ENCODE measurements at places on chromosomes 12 and 14. TPM values are rescaled to one million over a fixed set of nuclear protein-coding genes. Genes with fewer than 3 reads are reported as not detected.

TAS2R31 gene
- total RNA-seq, result 2.4 TPM

SRGAP1 gene
- 12.3 TPM for total RNA-seq

MUCL1 gene
- not detected for total RNA-seq

ERGIC2 gene
- 75.7 TPM for total RNA-seq

TMEM52B gene
- total RNA-seq, result 0.14 TPM

ZNF891 gene
- total RNA-seq, result 0.92 TPM

FRS2 gene
- 28.4 TPM for total RNA-seq

SIX1 gene
- total RNA-seq, result 2.8 TPM

WSCD2 gene
- not detected for total RNA-seq

LIN7A gene
- total RNA-seq, result 12.7 TPM

NGB gene
- total RNA-seq, result not detected

LRRK2 gene
- 4.8 TPM for total RNA-seq

DNAH10 gene
- total RNA-seq, result 0.43 TPM

DACT1 gene
- 78.7 TPM for total RNA-seq

CELA1 gene
- not detected for total RNA-seq

GPR132 gene
- 0.55 TPM for total RNA-seq

NKX2-8 gene
- not detected for total RNA-seq

HOXC12 gene
- total RNA-seq, result not detected

AQP6 gene
- total RNA-seq, result under 0.01 TPM

MANSC1 gene
- total RNA-seq, result 0.92 TPM

WNT1 gene
- not detected for total RNA-seq

PTCSC3 gene
- total RNA-seq, result not detected

KDM2B gene
- total RNA-seq, result 16.9 TPM

WNT5B gene
- total RNA-seq, result 14.7 TPM

MDGA2 gene
- total RNA-seq, result under 0.01 TPM

CIDEB gene
- total RNA-seq, result 1.8 TPM

FGF6 gene
- not detected for total RNA-seq

ERBB3 gene
- total RNA-seq, result 0.28 TPM

DBX2 gene
- total RNA-seq, result not detected

CIROP gene
- under 0.01 TPM for total RNA-seq

SLC2A14 gene
- not detected for total RNA-seq
